ENCODE measurements at places on chromosomes 5 and 9. TPM values are rescaled to one million over a fixed set of nuclear protein-coding genes. Genes with fewer than 3 reads are reported as not detected.

- no peak for DNase-seq
These were observed 129.8 kb upstream of the IL12B start for GRCh38 chr5:159459951-159460538.

Gene QRFP
- total RNA-seq: not detected

GRCh38 chr5:39185761-39186160 is 33.6 kb downstream of the FYB1 start:
- no peak for DNase-seq

GRCh38 chr9:108783731-108784495 is 71.9 kb downstream of the ACTL7B start:
- DNase-seq: no peak

- peak; percentile 48 for DNase-seq
These were observed 44.0 kb upstream of the SVEP1 start for GRCh38 chr9:110623462-110624025.

- DNase-seq: no peak
These were observed 27.5 kb downstream of the SLC46A2 start for GRCh38 chr9:112863214-112863613.

Gene FYB1
- 24.7 TPM for total RNA-seq

- peak; percentile 71 for DNase-seq
These were observed 10.7 kb upstream of the UBAC1 start for GRCh38 chr9:135971892-135972291.

Gene SLC28A3
- 9.4 TPM for total RNA-seq

- no peak for DNase-seq
These were observed 50.8 kb upstream of the PCSK1 start for GRCh38 chr5:96483878-96484277.

DNA sequence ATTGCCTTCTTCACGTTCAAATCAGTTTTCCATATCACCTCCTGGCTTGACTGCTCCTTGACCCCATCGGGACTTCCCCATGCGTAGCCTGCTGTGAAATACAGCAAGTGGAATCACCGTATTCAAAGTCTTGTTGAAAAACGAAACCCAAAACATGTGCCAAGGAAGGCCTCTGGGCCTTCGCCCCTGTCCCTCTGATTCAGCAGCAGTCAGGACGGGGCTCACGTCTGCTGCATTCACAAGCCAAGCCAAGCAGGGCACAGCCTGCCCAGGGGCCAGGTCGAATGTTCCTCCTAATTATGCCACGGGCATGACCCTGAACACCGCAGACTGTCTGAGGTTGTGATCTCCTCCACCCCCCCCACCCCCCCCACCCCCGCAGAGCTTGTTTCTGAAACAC is 960 bp upstream of the CTNND2 start:
- DNase-seq: peak; percentile 18

GRCh38 chr5:116626272-116626723 is 51.7 kb upstream of the SEMA6A start:
- peak; percentile 88 for DNase-seq

GRCh38 chr9:104835161-104835560 is 71.2 kb downstream of the NIPSNAP3B start:
- no peak for DNase-seq

GRCh38 chr5:90054612-90055011 is 354.9 kb downstream of the CETN3 start:
- no peak for DNase-seq

DNA sequence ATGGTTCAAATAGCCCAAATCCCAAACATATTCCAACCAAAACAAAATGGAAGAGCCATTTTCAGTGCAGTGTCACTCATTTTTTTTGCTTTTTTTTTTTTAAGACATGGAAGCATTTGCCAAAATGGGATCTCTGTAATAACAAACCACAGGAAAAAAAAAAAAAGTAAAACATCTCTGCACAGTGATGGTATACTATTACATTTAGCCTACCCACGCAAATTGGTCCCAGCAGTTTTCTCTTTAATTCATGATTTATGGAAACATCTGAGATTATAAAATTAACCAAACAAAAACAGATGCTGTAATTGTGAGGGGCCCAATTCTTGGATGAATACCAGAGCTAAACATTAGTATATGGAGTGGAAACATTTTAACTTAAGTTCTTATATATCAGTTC is 566.6 kb downstream of the ZNF608 start:
- no peak for DNase-seq

Gene GFRA3
- total RNA-seq: 2.2 TPM

- DNase-seq: no peak
These were observed 14.8 kb upstream of the PSMD5 start for GRCh38 chr9:120857481-120857880.

DNA sequence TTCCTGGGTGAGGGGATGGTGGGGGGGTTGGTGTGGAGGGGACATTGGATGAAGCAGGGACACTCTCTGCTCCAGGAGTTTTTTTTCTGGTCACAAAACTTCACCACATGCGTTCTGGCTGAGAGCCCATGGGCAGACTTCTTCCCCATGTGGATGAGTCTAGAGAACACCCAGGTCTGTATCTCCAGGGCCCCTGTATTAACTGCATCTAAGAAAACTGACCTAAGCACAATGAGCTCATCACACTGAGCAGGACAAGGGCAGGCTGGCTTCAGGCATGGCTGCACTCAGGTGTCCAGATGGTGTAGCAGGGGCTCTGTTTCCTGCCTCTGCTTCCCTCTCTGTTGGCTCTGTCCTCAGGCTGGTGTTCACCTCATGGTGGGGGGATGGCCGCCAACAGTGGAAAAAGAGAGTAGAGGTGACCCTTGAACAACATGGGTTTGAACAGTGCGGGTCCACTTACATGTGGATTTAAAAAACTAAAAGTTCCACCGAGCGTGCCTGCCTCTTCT is 85.3 kb upstream of the STC2 start:
- no peak for DNase-seq

Gene SKP2
- 16.8 TPM for total RNA-seq

DNA sequence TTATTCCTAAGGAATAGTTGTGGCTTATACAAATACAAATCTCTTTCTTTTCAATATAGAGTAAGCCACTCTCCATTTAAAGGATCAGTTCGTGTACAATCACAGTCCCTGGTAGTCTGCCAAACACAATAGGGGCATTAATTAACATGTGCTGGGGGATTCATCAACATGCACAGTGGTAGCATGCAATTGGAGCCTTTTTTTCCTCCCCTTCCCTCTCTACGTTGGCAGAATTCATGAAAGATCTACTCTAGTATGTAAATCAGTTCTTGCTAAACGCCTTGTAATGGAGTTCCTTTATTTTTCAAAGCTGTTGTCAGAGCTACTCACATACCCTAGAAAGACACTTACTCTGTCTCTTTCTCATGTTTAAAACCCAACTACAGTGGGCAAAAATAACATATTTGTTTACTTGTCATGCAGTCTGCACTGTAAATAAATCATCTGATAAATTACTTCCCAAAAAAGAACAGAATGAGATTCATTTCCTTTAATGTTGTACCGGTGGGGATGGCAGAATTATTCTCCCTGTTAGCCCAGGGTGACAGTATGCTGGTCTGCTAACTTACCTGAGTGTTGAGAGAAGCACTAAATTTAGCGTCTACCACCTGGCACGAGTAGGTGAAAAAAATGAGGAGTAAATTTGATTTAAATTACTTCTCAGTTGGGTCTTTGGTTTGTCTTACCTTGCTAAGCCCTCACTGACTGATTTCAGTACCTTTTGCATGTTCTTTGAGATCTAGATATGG is 341.5 kb upstream of the CCNH start:
- DNase-seq: no peak

DNA sequence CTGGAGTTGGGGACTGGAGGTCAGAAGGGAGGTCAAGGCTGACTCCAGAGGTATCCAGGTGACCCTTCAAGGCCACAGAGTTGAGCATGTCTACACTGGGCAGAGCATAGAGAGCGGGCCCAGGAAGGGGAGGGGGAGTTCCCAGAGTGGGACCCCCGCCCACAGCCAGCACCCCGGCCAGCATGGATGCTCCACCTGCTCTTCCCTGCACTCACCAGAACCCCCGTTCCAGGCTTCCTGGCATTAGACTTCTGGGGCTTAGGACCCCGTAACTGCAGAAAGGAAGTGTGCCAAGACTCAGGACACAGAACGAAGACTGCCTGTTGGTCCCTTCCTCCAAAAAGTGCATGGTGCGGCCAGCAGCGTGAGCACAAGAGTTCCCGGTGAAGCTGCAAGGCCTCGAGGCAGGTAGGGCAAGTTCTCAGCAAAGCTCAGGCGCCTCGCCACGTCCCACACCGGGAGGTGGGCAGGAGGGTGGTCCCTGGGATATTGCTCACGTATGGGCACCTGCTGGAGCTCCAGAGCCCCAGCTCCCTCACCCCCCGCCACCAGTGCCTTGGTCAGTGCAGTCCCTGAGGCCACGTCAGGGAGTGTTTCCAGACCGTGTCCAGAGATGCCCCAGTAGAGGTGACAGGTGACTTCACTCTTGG is 13.8 kb downstream of the ABO start:
- no peak for DNase-seq

GRCh38 chr5:80764786-80765185 is 110.0 kb upstream of the DHFR start:
- DNase-seq: no peak

Gene SKIC3
- total RNA-seq: 57.4 TPM

Gene NDUFS6
- 33.2 TPM for total RNA-seq

- DNase-seq: no peak
These were observed 199.3 kb downstream of the CTNND2 start for GRCh38 chr5:11704916-11705315.

Gene OR1L4
- not detected for total RNA-seq

Gene CCDC69
- total RNA-seq: 36.0 TPM

- DNase-seq: no peak
These were observed 72.6 kb downstream of the VAV2 start for GRCh38 chr9:133919253-133920115.

- no peak for DNase-seq
These were observed 267.5 kb downstream of the ACTL7B start for GRCh38 chr9:108588246-108588645.

Gene ATP6V0E1
- 260 TPM for total RNA-seq

DNA sequence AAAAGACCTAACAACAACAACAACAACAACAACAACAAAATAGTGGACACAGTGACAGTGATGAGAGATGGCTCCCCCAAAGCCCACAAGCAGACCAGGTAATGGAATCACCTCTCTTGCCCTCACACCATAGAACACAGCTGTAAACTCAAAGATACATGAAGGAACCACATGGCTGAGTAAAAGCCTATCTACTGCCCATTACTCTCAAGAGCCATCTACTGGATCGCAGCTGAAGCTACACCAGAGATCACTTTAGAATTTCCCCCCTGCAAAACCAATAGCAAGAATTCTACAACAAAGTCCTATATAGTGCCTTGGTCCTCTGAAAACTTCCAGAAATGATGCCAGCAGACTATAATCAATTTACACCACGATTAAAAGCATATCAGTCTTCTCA is 1537.6 kb upstream of the CDH9 start:
- DNase-seq: no peak

Gene IL13
- total RNA-seq: not detected

DNA sequence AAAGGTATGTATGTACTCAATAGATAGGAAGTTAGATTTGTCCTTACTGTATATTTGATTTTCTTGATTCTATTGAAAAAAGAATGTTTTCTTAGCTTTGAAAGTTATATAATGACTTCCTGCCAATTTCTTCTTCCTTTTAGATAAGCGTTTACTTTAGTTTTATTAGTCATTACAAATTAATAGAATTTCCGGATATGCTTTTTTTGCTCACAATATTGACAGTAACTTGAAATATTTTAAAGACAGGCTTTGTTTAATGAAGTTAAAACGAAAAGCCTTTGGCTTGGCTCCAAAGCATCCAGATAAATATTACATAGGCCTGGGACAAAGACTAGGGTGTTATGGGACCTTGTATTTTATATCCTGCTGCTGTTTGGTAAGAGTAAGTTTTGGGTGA is 49.5 kb downstream of the CWC27 start:
- no peak for DNase-seq

DNA sequence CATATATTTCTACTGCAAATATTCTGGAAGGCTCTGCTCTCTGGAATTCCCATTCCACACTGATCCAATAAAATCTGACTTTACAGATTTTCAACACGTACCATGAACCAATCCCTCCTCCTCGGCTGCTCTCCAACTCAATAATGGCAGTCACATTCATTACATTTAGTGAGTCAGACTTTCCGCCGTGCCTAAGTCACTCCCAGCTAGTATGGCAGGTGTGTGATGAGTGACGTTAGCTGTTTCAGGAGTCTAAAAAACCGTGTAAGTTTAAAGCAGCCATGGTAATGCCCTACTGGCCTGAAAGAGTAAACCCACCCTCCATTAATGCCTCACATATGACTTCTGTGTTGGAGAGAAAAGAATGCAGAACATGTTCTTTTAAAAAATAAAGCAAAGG is 3.3 kb downstream of the FBN2 start:
- DNase-seq: no peak

GRCh38 chr5:10328323-10328722 is 20.6 kb upstream of the CMBL start:
- no peak for DNase-seq

DNA sequence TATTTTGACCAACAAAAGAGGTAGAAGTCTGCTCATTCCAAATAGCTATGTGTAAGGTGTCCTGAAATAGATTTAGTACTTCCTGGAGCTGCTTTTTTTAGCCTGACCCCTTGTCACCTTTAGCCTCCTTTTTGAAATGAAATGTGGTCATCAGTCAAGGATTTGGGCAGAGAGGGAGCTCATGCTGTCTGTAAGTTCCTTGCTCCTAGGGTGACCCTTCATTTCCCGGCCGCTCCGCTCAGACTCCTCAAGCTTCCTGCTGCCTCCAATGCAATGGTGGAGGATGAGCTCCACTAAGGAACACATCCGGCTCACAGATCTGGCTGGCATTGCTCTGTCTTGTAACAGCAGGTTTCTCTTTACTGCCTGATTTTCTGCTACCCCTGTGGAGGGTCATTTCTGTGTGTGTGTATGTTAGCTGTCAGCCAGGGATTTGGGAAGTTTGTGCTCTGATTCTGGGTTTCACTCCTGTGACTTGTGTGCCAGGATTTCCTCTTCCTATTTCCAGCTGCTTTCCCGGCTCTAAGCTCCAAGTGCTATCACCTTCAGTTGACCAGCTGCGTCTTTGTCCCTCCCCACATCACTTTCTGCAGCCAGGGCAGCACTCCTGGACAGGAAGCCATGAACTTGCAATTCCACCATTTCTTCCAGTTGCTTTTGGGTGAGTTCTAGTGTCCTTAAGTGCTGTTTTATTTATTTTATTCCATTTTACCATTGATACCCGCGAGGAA is 265.9 kb downstream of the ICE1 start:
- DNase-seq: no peak

DNA sequence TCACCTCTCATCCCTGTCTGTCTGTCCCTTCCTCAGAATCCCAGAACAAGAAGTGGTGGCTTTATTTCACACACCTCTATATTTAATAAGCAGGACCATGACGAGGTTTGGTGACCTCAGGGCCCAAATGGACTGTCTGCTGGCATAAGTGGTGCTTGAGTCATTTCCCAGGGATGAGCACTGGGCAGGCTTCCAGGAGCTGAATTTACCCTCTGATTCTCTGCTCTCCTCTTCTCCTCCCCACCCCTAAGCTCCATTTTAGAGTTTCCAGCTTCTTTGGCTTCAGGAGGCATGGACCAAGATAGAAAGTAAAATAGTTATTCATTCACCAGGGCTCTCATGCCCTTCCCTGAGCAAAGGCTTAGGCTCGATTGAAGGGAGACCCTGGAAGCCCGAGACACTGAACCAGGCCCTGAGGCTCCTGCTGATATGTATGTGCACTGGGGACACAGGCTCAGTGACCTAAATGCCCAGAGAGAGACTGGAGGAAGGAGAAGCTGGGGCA is 69.1 kb downstream of the PPARGC1B start:
- peak; percentile 50 for DNase-seq

- no peak for DNase-seq
These were observed 119.4 kb downstream of the SPOCK1 start for GRCh38 chr5:137379555-137380286.

Data from mucosa of gallbladder (tissue), 1 donor.